Right lobe of liver (tissue), 6 donors: ENCODE measurements at places on chromosomes 6 and 20. TPM values are rescaled to one million over a fixed set of nuclear protein-coding genes. Genes with fewer than 3 reads are reported as not detected.
A peak's percentile ranks its signal among the peaks of the same experiment; 100 is the strongest.

Gene POU5F1
- total RNA-seq: 1.7 TPM

Gene F13A1
- total RNA-seq: 2.0 TPM

Gene RNF39
- total RNA-seq: not detected

- DNase-seq: no peak
- H3K27ac ChIP-seq: no peak overlapping the region
- H3K27me3 ChIP-seq: no peaks in the 10 kb centered on the region
- no peaks in the 10 kb centered on the region for H3K36me3 ChIP-seq
- H3K4me3 ChIP-seq: no peak overlapping the region
- no peaks in the 10 kb centered on the region for H3K4me1 ChIP-seq
Observed at GRCh38 chr6:127148511-127148910, 30.0 kb downstream of the RSPO3 start.

GRCh38 chr20:20603339-20603990 lies 109.0 kb downstream of the RALGAPA2 start:
- no peak overlapping the region for H3K4me3 ChIP-seq
- H3K36me3 ChIP-seq: peaks cover 41% of the 10 kb centered on the region
- no peaks in the 10 kb centered on the region for H3K4me1 ChIP-seq
- no peak overlapping the region for H3K27ac ChIP-seq

Gene TRIM15
- 2.1 TPM for total RNA-seq

Gene RAET1L
- total RNA-seq: not detected

DNA sequence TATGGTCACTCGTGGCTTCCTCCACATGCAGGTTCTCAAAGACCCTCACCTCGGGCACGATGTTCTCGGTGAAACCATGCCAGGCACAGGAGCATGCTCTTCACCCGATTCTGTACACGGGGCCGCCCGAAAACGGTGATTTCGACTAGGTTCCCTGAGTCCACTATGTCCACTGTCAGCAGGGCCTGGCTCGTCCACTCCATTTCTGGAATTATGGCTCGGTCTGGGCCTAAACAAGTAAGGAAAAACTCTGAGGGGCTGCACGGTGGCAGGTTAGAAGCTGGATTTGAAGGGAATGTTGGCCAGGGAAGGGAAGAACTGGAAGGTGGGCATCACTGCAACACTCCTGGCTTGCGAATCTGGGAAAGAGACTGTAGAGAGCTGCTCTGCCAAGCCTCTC lies 540 bp downstream of the OOEP start:
- H3K4me1 ChIP-seq: no peaks in the 10 kb centered on the region
- no peak overlapping the region for H3K27ac ChIP-seq
- H3K27me3 ChIP-seq: no peaks in the 10 kb centered on the region
- no peak for DNase-seq
- H3K4me3 ChIP-seq: no peak overlapping the region

GRCh38 chr20:46057856-46058598 lies 29.0 kb downstream of the SLC12A5 start:
- H3K27me3 ChIP-seq: no peaks in the 10 kb centered on the region
- no peak overlapping the region for H3K27ac ChIP-seq
- peak; percentile 47 for DNase-seq
- peaks cover 7% of the 10 kb centered on the region for H3K36me3 ChIP-seq
- no peak overlapping the region for H3K4me3 ChIP-seq

Gene GABRR2
- 0.89 TPM for total RNA-seq

GRCh38 chr20:59422872-59423544 lies 122.6 kb downstream of the EDN3 start:
- no peak overlapping the region for H3K27ac ChIP-seq
- no peaks in the 10 kb centered on the region for H3K4me1 ChIP-seq
- H3K27me3 ChIP-seq: no peaks in the 10 kb centered on the region
- no peak for DNase-seq
- no peak overlapping the region for H3K4me3 ChIP-seq

Gene PRICKLE4
- 1.8 TPM for total RNA-seq

DNA sequence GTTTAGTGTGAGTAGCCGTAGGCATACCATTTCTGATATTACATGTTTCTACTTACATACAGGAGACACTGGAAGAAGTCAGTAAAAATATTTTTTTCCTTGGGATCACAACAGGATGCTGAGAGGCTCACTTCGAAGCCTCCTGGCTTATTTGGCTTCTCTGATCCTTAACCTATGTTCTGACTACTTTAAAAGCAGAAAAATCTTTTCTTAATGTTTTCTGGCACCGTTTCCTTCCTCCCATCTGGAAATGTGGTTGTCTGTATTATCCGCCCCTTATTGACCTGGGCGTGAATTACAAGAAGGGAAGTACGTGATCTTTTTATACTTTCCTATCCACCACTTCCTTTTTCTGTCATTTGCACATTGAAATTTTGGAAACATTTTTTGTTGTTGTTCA lies 379.6 kb downstream of the COL12A1 start:
- no peak overlapping the region for H3K4me3 ChIP-seq
- no peak overlapping the region for H3K27ac ChIP-seq
- DNase-seq: no peak
- H3K4me1 ChIP-seq: no peaks in the 10 kb centered on the region
- no peaks in the 10 kb centered on the region for H3K27me3 ChIP-seq

DNA sequence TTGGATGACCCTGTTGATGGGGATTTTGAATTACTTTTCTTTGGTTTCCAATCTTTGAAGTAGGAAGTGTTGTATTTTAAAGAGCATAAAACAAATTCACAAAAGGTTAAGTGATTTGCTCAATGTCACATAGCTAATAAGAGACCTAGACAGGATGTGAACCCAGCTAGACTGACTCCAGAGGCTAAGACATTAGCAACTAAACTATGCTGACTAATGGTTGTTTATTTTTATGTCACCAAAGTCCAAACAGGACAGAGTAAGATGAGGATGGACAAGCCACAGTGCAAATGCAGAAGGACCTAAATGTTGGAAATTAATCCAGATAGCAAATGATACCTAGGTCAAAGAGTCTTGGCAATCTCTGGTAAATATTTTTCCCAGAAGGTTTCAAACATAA lies 38.0 kb downstream of the OGFRL1 start:
- no peak overlapping the region for H3K4me3 ChIP-seq
- H3K27me3 ChIP-seq: no peaks in the 10 kb centered on the region
- DNase-seq: no peak
- H3K27ac ChIP-seq: no peak overlapping the region
- H3K36me3 ChIP-seq: no peaks in the 10 kb centered on the region

GRCh38 chr6:145733207-145733606 lies 2.1 kb downstream of the EPM2A start:
- no peak overlapping the region for H3K27ac ChIP-seq
- H3K36me3 ChIP-seq: no peaks in the 10 kb centered on the region
- DNase-seq: no peak
- H3K27me3 ChIP-seq: no peaks in the 10 kb centered on the region
- H3K4me1 ChIP-seq: no peaks in the 10 kb centered on the region

DNA sequence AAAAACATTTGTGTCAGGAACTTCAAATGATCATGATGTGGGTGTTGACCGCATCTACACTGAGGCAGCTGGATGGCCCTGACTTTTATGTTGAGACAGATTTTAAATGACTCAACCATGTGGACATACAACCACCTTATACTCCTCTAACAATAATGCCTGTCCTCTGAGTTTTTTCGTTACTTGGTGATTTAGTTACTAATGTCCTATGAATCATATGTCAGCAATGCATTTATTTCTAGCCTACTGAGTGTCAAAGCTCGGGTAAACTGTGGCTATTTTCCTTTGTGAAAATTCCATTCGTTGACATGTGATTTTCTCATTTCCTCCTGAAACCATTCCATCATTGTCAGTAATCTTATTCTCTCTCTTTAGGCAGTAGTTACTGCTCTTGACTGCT lies 38.9 kb upstream of the NKX2-4 start:
- H3K4me1 ChIP-seq: no peaks in the 10 kb centered on the region
- H3K27ac ChIP-seq: no peak overlapping the region
- H3K27me3 ChIP-seq: no peaks in the 10 kb centered on the region
- H3K36me3 ChIP-seq: no peaks in the 10 kb centered on the region
- H3K4me3 ChIP-seq: no peak overlapping the region
